Left renal cortex interstitium (tissue), 4 donors: ENCODE measurements at places on chromosomes 5 and 9. TPM values are rescaled to one million over a fixed set of nuclear protein-coding genes. Genes with fewer than 3 reads are reported as not detected.
A peak's percentile ranks its signal among the peaks of the same experiment; 100 is the strongest.

- no peak for DNase-seq
These were observed 5.1 kb downstream of the RAPGEF1 start for GRCh38 chr9:131734781-131735180.

DNA sequence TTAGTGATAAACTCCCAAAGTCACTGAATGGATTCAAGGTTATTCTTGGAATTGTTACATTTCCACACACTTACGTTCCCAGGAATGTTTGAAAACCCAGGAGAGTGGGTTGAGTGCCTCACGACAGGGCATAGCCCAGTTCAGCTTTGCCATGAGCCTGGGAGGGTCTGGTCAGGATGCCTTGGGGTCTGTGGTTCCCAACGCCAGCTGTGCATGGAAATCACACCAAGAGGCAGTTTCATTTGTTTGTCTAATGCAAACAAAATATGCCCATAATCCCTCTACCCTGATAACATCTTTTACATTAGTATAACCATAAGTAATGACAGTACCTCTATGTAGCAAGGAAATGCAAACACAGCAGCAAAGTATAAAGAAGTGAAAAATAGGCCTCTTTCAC, 25.3 kb upstream of the MSX2 start:
- DNase-seq, result no peak

- DNase-seq, result no peak
These were observed 75.0 kb downstream of the HMHB1 start for GRCh38 chr5:143886651-143887638.

SHB gene
- polyA plus RNA-seq, result 18.0 TPM

- no peak for DNase-seq
These were observed 124.3 kb upstream of the RAI14 start for GRCh38 chr5:34531751-34532360.

GRCh38 chr9:37464426-37465248, 613 bp downstream of the ZBTB5 start:
- peak; percentile 50 for DNase-seq

- no peak for DNase-seq
These were observed 18.6 kb upstream of the FIBCD1 start for GRCh38 chr9:130957451-130958203.

GRCh38 chr9:16029046-16029615, 476.3 kb downstream of the CCDC171 start:
- no peak for DNase-seq

DNA sequence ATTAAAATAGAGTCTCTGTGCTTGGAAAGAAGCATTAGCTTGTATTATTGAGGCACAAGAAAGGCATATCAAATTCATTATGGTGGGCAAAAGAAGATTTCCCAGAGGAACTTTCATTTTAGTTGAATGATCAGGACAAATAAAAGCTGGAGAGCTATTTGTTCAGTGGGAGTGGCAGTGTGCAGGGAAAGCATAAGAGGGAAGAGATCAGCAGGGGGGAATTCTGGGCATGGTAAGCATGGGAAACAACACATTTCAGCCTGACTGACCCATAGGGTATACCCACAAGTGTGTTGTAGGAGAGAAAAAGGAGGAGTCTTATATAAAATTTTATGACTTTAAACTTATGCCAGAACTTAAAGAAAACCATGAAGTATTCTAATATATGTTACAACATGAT, 167.7 kb upstream of the RASA1 start:
- no peak for DNase-seq

REXO4 gene
- polyA plus RNA-seq, result 33.4 TPM

SPINK13 gene
- 0.23 TPM for polyA plus RNA-seq
